ENCODE measurements at places on chromosomes 6 and 20.

DNA sequence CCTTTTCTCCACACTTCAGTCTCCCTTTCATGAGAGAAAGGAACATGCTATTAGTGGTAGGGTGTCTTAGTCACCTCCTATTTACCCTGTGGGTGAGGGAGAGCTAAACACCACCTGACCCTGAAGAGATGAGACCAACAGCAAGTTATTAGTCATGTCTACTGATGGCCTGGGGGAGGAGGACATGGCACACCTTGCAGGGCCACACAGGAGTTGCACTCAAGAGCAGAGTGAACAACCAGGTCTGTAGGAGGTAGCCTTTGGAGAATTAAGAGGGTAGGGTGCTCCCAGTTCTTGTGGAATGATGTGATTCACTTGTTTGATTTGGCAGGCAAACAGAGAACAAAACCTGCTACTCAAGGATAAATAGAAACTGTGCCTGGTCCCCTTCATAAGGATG, 82.7 kb upstream of the FABP7 start:
- DNase-seq, result no peak

DNA sequence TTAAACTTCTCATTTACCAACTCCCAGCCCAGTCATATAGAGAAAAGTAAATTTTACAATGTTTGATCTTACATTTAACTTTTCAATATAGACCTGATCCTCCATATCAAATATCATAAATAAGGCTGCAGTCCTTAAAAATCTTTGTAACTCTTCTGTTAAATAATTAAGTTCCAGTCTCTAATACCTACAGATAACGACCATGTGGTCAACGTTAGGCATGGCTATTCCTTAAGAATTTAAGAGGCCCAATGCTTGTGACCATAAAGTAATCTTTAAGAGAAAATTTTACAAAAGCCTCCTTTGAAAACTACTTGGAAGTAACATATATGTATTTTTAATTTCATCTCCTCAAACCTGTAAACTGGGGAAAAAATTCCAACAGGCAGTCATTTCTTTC, 1.6 kb downstream of the FBXO5 start:
- no peak for DNase-seq

DNA sequence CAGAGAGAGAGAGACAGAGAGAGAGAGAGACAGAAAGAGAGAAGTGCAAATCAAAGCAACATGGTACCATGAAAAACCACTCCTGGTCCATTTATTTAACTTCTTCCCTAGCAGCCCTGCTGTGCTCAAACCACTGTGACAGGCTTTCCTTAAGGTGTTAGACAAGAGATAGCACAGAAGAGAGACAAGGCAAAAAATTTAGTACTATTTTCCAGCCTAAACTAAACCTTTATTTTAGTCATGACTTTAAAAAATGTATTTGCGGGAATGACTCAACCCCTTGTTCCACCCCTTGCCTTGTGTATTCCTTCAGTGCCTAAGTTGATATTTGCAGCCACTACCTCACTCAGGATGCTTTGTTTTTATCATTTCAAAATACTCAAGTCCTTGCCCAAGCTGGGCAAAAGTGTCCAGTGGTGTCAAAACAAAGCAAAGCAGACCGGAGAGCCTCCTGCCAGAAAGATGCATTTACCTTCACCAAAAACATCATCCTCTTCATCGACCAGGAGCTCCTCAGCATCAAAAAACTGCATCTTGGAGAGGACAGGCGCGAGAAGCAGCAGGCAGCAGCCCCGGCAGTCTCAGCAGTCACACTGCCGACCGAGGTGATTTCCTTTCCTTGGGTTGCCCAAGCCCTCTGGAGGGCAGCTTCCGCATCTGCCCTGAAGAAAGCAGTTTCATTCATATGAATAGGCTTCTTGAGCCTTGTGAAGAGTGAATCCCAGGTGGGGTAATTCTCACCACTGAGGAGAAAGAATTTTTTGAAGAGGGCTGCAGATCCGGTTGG, at the start of gene RIPOR2:
Gene RIPOR2 (minus strand): TSS at position 595 of the 787 bp plus-strand sequence. CDS start 62 bp downstream, at position 533.
- no peak for DNase-seq

DNA sequence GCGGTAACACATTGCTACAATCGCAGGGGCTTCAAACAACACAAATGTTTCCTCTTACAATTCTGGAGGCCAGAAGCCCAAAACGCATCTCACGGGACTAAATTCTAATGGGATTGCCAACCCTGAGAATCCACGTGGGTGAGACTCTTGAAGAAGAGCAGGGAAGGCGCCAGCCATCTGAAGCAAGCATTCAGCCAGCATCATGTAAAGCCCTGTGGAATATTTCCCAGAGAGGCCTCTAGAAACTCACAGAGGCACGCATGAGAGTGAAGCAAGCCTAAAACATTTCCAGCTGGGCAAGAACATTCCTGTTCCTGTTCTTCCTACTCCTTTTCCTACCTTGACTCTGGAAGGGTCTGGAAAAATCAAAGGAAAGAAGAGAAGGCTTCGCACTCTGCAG, 19.6 kb upstream of the FNDC1 start:
- no peak for DNase-seq

DNA sequence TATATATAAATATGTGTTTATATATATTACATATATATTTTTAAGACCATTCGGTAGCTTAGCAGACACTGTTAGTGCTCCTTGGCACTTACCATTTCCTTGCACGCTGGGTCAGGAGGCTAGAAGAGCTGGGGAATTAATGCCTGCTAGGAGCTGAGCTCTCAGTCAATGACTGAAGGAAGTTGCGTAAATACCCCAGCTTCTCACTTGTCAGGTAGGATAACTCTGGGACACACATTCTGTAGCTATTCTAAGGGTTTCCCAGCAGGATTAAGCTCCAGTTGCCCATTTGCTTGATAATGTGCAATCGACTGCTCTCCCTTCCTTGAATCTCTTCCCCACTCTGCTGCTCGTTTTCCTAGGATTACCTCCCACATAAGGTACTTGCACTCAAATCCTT, 15.7 kb upstream of the DNAAF9 start:
- peak; percentile 67 for DNase-seq

DNA sequence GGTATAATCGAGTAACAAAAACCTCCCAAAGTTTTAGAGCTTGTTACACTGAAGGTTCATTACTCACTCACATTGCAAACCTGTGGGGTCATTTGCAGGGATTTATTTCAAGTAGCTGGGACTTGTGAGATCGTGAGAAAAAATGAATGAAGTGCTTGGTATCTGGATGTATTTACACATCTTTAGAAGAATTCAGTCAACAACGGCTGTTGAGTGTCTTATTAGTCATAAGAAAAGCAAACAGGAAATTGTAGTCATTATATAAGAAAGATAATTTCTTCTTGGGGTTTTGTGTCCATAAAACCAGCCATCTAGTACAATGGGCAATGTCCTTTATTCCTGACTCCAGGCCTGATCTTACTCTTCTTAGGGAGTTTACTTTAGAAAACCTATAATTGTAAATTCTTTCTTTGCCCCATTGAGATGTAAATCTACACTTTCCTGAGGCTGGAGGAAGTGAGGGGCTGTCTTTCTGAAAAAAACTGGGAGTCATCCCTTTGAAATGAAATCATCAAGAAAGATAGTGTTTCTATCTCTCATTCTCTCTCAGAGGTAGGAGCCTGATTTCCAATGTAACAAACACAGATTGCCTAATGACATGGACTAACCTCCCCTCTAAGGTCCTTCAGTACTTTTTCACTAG, 202.5 kb upstream of the ASCC3 start:
- no peak for DNase-seq

DNA sequence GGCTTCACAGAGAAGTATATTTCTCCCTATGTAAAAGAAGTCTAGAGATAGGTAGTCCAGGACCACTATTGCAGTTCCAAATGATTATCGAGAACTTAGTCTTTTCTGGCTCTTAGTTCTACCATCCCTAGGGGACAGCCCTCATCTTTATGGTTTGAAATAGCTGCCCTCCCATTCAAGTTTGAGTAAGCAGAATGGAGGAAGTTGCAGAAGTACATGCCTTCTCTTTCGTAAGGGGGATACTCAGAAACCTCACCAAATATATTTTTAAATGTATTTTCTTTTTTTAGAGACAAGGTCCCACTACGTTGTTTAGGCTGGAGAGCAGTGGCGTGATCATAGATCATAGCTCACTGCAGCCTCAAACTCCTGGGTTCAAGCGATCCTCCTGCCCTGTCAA, 236.8 kb upstream of the RREB1 start:
- DNase-seq, result no peak

DNA sequence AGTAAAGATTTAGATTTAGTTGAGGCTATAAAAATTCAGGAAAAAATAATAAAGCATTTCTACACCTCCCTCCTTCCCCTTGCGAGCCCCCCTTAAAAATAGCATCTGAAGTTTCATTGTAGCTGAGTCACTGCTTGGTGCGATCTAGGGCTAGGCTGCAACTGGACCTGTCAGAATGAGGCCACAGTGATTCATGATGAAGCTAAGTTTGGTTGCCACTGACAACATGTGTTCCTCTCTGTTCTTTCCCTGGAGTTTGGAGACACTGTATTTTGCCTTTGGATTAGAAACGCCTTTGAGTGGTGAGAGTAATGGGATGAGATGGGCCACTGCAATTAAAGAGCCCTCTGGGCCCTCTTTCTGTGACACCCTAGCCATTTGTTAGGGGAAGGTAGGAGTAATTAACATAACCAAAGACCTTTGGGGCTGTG, 334.1 kb downstream of the NRN1 start:
- no peak for DNase-seq

DNA sequence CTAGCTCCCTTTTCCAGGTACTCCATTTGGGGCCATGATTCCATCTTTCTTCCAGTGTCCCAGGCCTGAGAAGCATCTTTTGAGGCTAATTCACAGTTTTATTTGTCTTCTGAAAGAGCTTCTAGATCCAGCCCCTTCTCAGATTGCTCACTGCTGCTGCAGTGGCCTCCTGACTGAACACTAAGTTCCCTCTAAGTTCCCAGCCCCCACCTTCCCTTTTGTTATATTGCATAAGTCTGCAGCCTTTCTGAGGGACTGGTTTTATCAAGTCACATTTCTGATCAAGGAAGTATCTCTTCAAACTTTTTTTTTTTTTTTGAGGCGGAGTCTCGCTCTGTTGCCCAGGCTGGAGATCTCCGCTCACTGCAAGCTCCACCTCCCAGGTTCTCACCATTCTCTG, 10.7 kb downstream of the MAPRE1 start:
- DNase-seq, result no peak

DNA sequence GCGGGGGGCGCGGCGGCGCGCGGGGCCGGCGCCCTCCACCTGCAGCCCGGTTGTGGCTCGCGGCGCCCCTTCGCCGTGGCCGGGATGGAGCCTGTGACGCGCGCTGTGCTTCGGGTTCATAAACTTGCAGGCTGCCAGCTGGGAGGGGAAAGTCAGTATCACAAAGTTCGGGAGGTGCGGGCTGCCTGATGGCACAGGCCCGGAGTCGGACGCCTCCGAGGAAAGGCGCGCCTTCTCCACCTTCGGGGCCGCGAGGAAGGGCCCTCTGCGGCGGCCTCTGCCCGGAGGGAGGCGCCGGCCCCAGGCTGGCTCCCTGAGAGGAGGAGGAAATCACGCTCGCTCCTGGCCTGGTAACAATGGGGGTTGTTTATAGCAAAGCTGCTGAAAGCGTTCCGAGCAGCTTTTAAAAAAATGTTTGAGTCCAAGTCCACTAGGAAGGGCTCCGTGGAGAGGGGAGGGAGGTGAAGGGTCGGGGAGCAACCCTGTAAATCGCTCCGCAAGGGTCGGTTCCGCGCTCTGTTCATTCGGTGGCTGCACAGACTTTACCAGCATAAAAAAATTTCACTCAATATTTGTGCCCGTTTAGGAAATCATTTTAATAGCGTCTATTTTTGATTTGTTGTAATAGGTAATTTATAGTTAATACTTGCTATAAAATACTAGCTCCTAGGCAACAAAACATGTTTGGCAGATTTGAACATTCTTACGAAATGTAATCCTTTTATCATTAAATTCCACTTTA, 1.0 kb downstream of the AFDN start:
- DNase-seq, result peak; percentile 44

GRCh38 chr6:33990061-33990541, 155.8 kb downstream of the GRM4 start:
- peak; percentile 89 for DNase-seq

DNA sequence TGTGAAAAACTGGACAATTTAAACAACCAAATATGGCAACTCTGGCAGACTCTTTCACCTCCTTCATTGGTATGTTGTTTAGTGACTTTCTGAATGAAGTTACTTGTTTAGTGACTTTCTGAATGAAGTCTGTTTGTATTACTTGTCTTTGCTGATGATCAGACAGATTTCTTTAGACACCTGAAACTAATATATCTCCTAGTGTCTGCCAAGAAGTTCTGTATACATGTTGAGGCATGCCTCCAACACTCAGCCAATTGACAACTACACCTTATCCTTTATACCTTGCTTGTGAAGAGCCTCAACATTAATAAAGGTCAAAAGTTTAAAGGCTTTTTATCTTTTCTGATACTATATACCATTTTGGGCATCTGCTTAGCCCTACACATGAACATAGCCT, 725.4 kb upstream of the EPHA7 start:
- no peak for DNase-seq

GRCh38 chr6:44727651-44728630, 340.4 kb downstream of the CDC5L start:
- no peak for DNase-seq

DNA sequence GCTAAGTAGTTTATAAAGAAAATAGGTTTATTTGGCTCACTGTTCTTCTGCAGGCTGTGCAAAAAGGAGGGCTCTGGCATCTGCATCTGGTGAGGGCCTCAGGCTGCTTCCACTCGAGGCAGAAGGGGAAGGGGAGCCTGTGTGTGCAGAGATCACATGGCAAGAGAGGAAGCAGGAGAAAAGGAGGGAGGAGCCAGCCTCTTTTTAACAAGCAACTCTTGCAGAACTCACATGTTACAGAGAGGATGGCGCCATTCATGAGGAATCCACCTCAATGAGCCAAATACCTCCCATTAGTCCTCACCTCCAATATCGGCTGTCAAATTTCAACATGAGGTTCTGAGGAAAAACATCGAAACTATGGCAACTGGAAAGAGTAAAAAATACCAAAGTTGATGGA, 666.6 kb upstream of the SLC35B3 start:
- DNase-seq, result no peak

- no peak for DNase-seq
Observed at GRCh38 chr20:4905613-4906012, 95.7 kb downstream of the SLC23A2 start.

- no peak for DNase-seq
Observed at GRCh38 chr6:16671302-16672289, 89.7 kb downstream of the ATXN1 start.

DNA sequence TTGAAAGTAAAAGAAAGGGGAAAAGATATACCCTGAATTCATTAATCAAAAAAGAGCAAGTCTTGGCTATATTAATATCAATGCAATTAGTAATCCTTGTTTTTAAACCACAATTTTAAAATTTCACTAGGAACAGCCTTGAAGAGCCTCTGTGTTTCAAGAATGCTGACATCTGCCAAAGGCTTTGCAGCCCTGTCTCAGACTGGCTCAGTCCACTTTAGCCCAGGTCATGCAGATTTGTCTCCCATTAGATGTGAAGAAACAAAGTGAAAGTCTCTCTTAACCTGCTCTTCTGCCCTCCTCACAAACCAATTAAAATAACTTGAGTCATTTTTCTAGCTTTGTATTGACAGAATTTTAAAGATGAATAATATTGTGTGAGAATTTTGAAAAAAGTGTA, 102.7 kb upstream of the CARMIL1 start:
- no peak for DNase-seq

- DNase-seq, result no peak
Observed at GRCh38 chr6:19440531-19440930, 396.6 kb upstream of the ID4 start.

GRCh38 chr6:75528423-75528822, 34.8 kb upstream of the FILIP1 start:
- DNase-seq, result no peak
